Stimulated activated CD4-positive, alpha-beta T cell treated with anti-CD3 and anti-CD28 coated beads, Interleukin-1b, Interleukin-23, amount 100 ng/mL, for 1 hour (primary cell): ENCODE measurements at places on chromosomes 2 and 18.

DNA sequence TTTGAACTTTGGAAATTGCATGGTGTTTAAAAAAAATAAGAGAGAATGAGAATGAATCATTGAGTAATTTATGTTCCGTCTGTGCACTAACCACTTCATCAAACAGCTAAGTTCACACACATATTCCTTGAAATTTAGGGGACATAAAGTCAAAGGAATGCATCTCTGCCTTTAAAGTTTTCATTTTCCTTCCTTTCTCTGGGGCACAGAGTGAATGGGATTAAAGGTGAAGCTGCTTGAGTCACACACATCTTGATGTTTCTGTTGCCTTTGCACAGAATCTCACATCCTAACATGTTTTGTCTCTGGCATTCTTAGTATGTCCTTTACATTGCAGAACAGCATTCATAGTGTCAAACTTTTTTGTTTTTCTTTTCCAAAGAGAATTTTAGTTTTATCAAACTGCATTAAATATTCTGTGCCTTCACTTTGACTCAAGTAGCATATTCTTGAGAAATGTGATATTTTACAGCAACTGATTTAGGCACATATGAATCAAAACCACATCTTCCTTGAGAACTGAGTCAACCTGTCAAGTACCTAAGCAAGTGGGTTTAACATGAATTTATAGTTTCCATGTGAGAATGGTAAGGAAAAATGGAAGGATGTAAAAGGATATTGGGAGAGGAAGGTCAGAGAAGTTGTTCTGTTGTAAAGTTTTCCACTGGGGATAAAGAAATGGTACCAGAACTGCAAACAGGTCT lies 169.1 kb upstream of the THUMPD2 start:
- DNase-seq = no peak

DNA sequence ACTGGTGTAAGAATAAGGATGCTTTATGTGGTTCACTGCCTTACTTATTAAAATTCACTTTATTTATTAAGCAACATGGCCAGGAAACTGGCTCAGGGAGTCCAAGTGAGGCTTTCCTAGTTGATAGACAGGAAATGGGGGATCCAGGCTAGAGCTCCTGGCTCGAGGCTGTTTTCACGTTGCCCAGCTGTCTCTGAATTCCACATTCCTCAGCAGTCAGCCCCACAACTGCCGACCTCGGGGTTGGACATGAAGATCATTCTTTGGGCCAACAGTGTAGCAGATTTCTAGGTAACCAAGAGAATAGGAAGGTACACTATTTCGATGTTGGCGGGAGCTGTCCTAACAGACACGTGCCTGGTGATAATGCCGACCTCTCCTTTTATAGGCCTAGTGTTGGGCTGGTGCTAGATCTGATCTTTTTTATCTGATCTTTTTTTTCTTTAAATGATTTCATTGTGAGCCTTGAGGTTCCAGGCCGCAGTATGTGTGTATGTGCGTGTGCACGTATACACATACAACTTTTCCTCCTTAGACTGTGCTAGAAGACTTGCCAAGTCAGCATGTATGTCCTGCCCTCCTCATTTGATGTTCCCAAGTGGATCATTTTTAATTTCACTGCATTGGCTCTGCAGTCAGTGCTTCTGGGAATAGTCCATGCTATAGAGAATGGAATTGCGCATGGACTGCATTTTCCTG lies 103.5 kb downstream of the CABLES1 start:
- no peak for DNase-seq

DNA sequence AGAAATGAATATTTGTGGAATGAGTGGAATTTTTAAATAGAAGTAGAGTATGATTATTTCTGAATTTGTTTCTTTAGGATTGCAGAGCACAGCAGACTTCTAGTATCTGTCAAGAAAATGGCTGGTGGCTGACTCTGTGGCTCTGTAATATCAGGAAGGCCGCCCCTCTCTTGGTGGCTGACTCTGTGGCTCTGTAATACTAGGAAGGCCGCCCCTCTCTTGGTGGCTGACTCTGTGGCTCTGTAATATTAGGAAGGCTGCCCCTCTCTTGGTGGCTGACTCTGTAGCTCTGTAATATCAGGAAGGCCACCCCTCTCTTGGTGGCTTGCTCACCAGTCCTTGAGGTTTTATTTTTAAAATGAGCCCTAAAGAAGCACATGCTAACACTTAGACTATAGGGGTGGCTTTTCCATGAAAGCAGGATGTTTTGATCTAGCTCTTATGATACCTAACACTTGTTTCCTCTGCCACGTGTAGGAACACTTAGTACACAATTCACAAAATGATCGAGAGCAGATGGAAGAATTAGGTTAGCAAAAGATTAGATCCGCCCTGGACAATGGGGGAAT lies 85.1 kb upstream of the TTC39C start:
- no peak for DNase-seq

- DNase-seq = no peak
Measured at GRCh38 chr2:190352668-190353536, 9.5 kb downstream of the INPP1 start.

GRCh38 chr2:234680688-234681619 lies 184.1 kb upstream of the ARL4C start:
- no peak for DNase-seq

GRCh38 chr2:96838345-96839292 lies 5.2 kb downstream of the ANKRD23 start:
- DNase-seq = no peak

GRCh38 chr2:239960929-239961661 lies 64.0 kb downstream of the NDUFA10 start:
- DNase-seq = no peak

DNA sequence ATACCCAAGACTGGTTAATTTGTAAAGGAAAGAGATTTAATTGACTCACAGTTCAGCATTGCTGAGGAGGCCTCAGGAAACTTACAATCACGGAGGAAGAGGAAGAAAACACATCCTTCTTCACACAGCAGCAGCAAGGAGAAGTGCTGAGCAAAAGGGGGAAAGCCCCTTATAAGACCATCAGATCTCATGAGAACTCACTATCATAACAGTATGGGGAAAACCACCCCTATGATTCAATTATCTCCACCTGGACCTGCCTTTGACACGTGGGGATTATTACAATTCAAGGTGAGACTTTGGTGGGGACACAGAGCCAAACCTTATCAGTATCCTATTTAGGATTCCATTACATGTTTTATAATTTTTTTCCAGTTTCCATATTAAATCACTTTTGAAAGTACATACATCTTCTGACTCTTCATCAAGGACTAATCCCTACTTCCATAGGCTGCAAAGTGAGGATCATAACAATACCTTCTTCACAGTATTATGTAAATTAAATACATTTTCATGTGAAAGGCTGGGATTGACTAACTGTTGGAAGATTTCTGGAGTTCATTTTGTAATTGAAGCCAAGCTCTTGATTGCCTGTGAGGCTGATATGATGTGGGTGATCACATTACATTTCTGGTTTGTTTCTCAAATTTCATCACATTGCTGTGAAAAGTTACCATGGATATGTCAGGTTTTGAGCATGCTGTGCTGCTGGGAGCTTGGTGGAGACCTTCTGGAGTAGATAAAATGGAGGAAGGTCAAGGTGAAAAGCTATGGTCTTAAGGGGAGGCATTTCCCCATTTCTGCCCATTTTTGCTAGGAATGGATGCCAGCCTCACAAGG lies 31.7 kb upstream of the CERS6 start:
- DNase-seq = no peak

- no peak for DNase-seq
Measured at GRCh38 chr2:223937535-223937934, 7.6 kb downstream of the WDFY1 start.

GRCh38 chr18:55321265-55322177 lies 266.5 kb downstream of the TCF4 start:
- DNase-seq = no peak

GRCh38 chr2:352696-353095 lies 64.8 kb upstream of the ALKAL2 start:
- DNase-seq = no peak

GRCh38 chr2:163593982-163594381 lies 141.8 kb downstream of the FIGN start:
- DNase-seq = no peak

GRCh38 chr2:128346291-128347170 lies 27.9 kb upstream of the HS6ST1 start:
- no peak for DNase-seq

- no peak for DNase-seq
Measured at GRCh38 chr2:14454202-14454601, 178.3 kb upstream of the LRATD1 start.

GRCh38 chr2:28452534-28453081 lies 43.3 kb upstream of the PLB1 start:
- DNase-seq = peak; percentile 57

- DNase-seq = no peak
Measured at GRCh38 chr2:6148882-6149281, 456.7 kb downstream of the SOX11 start.

DNA sequence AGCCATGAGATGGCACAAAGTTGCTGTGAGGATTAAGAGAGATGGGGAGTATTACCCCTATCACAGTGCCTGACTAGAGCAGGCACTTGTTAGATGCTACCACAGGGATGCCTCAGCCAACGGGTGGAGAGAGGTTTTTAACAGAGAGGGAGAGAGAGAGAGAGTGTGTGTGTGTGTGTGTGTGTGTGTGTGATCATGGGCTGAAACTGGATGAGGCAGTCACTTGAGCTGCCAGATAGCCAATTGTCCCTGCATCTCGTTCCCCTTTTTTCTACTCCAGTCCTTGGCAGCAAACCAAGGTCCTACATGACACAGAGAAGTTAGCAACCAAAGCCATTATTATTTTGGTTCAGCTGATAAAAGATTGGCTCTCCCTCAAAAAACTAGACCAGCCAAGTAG lies 3.0 kb downstream of the CD8A start:
- DNase-seq = no peak

GRCh38 chr18:30486856-30487255 lies 555.7 kb downstream of the DSC3 start:
- no peak for DNase-seq

GRCh38 chr2:29951576-29951975 lies 30.2 kb upstream of the ALK start:
- no peak for DNase-seq
